ENCODE measurements at places on chromosomes 7 and 10.

GRCh38 chr10:58511765-58512490, 744 bp upstream of the BICC1 start:
- DNase-seq = no peak

DNA sequence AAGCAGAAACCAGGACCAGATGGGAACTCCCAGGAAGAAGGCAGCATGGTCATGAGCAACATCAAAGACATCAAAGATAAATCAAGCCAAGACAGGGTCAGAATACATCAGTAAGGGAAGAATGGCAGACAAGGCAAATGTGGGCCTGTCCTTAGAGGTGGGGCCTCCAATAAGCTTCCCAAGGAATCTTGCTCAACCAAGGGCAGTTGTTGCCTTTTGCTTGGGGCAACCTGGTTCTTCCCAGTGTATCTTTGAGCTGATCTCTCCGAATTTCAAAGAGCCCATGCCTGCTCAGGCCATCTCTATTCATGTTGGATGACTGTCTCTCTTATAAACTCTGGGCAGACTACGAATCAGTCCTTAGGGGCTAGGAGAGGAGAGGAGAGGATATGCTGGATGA, 68.4 kb upstream of the HABP2 start:
- DNase-seq = no peak

- no peak for DNase-seq
These were observed 122.9 kb upstream of the BET1 start for GRCh38 chr7:94127026-94127425.

GRCh38 chr7:116799916-116800315, 62.5 kb upstream of the CAPZA2 start:
- no peak for DNase-seq

DNA sequence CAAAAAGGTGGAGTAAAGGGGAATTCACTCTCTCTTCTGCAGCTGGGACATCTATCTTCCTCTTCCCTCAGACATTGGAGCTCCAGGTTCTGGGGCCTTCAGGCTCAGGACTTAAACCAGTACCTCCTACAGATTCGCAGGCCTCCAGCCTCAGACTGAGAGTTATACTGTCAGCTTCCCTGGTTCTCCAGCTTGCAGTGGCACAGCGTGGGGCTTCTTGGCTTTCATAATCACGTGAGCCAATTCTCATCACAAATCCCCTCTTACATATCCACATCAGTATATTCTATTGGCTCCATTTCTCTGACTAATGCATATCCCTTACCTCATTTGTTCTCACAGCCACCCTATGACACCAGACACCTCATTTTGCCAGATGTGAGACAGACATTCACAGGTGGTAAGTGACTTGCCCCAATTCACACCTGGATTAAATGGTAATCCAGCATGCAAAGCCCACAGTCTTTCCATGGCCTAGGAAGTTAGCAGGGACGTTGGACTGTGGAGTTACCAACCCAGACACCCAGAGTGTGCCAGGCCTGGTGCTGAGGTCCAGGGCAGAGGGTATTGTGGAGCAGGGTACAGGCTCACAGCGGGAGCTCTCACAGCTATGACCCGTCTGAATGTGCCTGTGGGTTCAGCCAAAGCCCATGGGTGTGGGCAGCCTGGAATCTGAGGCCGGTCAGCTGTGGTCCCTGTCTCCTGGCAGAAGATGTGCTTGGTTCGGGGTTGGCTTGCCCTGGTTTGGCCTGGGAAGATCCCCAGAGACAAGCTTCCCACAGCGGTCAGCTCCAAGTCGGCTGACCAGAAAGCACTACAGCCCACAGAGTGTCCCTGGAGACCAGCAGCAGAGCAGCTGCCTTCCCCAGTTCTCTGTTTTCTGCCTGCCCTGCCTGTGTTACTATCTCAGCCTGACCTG, 18.4 kb upstream of the ZCCHC24 start:
- DNase-seq = no peak

GRCh38 chr7:29375641-29376562, 181.3 kb downstream of the CHN2 start:
- DNase-seq = no peak

- DNase-seq = no peak
These were observed 441 bp downstream of the FBH1 start for GRCh38 chr10:5890452-5890915.

DNA sequence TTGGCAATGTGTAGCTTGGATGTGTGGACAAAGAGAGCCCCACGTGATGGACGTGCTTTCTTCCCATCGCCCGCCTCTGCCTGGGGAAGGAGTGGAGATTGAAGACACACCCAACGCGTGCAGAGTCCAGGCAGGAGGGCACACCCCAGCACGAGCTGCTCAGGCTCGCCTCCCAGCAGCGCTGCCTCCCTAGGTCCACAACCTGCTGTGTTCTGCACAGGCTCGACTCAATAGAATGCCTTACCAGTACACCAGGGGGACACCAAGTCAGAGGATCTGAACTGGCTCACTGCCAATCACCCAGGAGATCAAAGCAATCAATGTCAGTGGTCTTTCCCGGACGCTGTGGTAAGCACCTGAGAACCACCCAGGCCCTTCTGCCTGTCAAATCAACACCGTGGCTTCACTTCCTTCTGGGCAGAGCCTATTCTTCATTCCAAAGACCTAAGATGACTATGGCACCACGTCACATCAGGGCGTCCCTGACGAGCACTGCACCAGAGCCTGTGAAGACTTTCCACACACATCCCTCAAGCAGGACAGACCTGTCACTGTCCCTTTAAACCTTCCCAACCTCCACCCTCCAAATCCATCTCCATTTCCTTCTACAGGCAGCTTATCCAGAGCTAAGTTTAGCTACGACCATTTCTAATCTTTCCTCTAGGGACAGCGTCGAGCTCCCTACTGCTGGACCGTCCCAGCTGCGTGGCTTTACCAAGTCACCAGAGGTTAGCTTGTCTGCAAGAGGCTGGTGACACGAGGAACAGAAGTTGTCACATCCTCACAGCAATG, 72.3 kb downstream of the AMZ1 start:
- DNase-seq = no peak

GRCh38 chr10:70578371-70578947, 24.1 kb downstream of the PRF1 start:
- no peak for DNase-seq
